D341Med (cell line): ENCODE measurements at places on chromosomes 6 and 20.

GRCh38 chr20:34705008-34705396, 858 bp downstream of the TP53INP2 start:
- peak; percentile 85 for DNase-seq

DNA sequence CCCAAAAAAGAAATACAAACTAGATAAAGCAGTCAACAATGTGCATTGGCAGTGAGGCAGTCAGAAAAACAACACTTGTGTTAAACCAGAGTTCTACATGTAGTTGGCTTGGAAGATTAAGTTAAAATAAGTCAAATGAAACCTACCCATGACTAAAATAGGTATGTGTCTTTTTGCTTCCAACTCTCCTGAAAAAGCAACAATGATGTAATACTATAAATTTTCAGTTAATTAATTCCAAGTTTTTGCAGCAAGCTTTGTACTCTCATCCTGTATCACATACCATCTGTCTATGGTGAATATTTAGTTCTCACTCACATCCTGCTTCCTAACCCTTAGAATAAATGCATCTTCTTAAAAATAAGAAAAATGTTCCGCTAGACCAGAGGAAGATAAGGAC, 261.5 kb downstream of the KIF16B start:
- no peak for DNase-seq

DNA sequence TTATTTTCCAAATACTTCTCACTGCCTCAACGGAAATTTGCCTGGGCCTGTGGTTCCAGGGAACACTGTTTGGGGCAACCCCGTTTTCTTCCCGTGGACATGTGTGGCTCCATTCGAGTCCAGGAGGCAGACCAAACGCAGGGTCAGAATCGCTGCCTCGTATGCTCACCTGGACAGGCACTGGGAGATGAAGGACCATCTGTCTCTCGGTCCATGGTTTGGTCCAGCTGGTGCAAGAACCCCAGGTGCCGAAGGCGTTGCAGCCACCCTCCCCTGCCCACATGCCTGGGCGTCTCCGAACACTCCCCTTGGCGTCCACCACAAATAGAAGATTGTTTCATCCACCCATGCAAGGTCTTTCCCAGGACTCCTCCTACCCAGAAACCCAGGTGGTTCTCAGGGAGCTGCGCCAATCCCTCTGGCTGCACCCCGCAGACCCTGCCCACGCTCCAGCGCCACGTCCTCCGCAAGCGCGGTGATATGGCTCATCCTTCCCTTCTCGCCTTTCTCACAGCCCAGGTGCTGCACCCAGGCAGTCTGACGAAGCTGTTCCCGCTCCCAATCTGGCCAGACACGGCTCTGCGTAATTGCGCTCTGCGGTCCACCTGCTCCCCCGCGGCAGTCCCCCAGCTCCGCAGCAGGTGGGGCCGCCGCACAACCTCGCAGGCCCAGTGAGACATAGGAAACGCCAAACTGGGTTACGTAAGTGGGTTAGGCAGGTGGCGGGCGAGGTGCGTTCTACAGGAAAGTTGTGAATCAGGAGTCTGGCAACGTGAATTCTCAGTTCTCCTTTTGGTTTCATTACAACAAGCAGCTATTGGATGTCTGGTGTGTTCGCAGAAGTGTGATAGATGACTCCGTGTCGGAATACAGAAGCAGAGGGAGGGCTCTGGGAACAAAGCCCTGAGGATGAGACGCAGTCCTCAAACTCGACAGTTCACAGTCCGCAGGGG, 146.2 kb upstream of the ECI2 start:
- no peak for DNase-seq

DNA sequence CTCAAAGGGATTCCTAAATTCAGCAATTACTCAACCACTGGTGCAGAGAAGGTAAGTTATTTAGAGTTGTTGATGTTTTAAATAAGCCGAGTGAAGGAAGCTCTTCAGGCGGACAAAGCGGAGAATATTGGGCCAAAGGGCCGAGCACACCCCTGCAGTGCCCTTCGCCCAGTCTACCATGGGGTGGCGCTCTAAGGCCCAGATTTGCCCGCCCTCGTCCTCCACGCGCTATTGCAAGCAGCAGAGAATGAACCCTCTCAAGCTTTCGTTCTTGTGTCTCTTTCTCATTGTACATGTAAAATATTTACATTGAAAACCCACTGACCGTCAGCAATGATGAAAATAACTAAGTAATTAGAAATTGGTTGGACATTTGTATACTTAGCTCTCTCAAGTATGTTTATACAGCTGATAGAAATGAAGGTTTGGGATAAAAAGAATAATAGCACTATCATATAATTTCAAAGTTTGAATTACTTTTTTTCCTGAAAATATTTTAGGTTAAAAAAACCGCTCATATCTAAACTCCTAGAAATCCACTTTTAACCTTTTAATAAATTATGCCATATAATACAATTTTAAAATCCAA, 195.0 kb upstream of the CEP162 start:
- DNase-seq: peak; percentile 75

- DNase-seq: no peak
Measured at GRCh38 chr20:19770375-19770774, 12.3 kb downstream of the RIN2 start.

DNA sequence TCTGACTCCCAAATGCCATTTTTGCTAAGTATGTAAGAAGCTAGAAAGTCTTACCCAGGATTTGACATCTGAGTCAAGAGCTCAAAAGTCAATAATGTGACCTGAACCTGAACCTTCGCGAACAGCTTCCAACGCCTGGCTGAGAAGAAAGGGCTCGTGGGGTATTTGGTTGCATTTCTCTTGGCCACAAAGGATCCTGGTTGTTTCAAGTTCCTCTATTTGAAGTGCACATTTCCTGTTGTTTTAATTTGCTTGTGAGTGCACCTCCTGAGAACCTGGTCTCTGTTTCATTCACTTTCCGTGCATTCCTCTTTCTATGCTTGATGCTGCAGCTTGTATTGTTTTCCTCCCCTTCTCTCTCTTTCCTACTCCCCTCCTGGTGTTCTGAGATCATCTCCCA, 212.5 kb downstream of the FOXA2 start:
- DNase-seq: no peak

GRCh38 chr6:15472621-15473020, 190.2 kb downstream of the DTNBP1 start:
- DNase-seq: no peak

- no peak for DNase-seq
Measured at GRCh38 chr20:32455171-32455900, 97.2 kb downstream of the ASXL1 start.

GRCh38 chr6:164095056-164095455, 680.5 kb downstream of the QKI start:
- DNase-seq: no peak

GRCh38 chr6:70371454-70372105, 41.7 kb upstream of the FAM135A start:
- DNase-seq: peak; percentile 33

- DNase-seq: no peak
Measured at GRCh38 chr20:48642105-48642880, 185.5 kb downstream of the PREX1 start.

- no peak for DNase-seq
Measured at GRCh38 chr6:87124074-87124473, 29.2 kb upstream of the CGA start.

DNA sequence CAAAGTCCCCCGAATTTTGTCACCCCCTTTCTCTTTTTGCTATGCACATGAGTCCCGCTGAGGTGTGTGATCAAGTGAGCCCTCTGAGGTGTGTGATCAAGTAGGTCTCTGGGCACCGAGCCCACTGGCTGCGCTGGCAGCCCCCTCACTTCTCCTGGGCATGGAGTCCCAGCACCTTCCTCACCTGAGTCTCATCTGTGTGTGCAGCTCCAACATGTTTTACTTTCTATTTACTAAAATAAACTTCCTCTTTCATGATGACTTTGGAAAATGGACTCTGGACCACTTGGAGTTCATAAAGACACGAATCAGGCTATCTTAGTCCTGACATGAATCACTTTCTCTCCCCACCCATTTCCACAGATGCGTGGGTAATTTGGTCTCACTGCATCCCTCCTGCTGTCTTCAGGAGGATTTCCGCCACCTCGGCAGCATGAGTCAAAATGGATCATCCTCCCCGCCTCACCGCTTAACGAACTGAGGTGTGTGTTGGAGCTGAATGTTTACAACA, 39.8 kb downstream of the PRDM1 start:
- no peak for DNase-seq
